ENCODE measurements at places on chromosomes 12 and 14.

GRCh38 chr12:22810036-22810435 lies 185.1 kb downstream of the ETNK1 start:
- DNase-seq, result no peak

- no peak for DNase-seq
Measured at GRCh38 chr14:100471441-100472093, 115.7 kb downstream of the BEGAIN start.

DNA sequence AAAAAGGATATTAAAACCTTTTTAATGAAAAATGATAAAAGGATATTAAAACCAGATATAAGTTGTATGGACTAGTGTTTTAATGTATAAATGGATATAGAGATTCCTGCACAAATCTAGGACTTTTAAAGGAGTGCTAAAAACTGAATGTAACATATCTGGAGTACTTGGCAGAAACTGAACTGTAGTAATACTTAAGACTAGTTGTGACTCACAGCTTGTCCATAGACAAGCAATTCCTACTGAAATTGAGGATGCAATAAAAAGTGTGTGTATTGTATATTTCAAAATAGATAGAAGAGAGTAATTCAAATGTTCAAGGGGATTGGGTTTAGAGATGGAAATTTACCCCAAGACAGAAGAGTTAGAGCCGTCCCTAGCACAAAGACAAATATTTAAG lies 59.6 kb downstream of the FBXO33 start:
- DNase-seq, result no peak

DNA sequence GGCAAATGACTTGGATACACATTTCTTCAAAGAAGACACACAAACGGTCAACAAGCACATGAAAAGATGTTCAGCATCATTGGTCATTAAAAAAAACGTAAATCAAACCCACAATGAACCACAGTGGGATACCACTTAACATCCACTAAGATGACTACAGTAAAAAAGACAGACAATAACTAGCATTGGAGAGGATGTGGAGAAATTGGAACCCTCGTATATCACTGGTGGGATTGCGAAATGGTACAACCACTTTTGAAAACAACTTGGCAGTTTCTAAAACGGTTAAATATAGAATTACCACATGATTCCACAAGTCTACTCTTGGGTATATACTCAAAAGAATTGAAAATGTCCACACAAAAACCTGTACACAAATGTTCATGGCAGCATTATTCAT lies 25.2 kb upstream of the PPFIBP1 start:
- no peak for DNase-seq

DNA sequence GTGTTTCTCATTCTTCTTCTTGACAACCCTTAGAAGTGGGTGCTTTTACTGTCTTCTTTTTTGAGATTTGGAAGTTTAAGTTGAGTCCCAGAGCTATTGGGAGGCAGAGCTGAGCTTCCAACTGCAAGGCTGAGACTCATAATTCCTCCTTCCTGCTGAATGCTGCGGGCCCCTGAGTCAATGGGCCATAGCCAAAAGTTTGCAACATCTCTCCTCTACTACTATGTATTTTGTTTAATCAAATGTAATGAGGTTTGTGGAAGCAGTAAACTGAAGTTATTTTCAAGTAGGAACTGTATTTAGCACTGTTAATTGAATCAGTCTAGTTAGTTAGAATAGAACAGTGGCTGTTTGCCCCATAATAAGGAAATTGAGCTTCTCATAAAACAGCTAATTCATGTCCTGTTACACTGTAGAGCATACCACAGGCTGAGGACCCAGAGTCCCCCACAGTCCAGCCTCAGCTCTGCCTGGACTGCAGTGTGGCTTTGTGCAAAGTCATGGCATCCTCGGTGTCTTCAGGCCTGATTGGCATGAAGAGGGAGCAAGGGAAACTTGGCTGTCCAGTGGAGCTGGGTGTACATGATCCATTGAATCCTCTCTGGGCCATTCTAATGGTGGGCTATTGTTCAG lies 631.7 kb downstream of the VRK1 start:
- DNase-seq, result no peak

DNA sequence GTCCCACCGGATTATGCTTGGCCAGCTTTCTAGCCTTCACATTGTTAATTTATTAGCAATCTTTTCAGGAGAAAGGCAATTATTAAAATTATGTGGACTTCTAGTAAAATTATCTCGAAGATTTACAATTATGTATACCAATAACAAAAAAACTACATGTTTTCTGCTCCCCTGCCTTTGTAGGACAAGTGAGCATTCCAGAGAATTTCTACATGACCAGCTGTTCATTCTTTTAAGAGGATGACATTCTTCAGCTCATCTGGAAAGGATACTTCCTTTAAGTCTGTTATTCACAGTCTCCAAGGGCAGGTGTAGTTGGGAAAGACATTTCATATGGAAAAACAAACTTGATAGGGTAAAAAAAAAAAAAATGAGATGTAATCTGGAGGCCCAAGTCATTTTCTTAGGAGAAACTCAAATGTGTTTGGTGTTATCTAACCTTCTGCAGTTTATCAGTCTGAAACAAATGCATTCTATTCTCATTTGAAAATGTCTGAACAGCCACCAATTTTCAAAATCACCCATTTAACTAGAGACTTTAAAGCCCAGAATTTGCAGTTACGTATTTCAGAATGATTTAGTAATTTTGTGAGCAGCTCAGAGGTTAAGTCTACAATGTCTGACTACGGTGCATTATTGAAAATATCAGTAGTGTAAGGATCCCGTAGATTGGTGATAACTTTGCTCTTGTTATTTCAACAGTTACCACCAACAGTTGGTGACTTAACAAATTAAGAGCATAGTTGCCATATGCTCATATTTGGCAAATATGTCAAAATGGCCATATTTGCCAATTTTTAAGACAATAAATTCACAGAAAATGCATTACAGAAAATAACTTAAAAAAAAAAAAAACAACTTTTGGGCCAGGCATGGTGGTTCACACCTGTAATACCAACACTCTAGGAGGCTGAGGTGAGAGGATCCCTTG lies 1.8 kb upstream of the PHLDA1 start:
- no peak for DNase-seq

DNA sequence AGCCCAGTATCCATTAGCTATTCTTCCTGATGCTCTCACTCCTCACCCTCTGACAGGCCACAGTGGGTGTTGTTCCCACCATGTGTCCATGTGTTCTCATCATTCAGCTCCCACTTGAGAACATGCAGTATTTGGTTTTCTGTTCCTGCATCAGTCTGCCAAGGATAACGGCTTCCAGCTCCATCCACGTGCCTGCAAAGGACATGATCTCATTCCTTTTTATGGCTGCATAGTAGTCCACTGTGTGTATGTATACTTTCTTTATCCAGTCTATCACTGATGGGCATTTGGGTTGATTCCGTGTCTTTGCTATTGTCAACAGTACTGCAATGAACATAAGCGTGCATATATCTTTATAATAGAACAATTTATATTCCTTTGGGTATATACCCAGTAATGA lies 8.9 kb downstream of the ATG2B start:
- no peak for DNase-seq

DNA sequence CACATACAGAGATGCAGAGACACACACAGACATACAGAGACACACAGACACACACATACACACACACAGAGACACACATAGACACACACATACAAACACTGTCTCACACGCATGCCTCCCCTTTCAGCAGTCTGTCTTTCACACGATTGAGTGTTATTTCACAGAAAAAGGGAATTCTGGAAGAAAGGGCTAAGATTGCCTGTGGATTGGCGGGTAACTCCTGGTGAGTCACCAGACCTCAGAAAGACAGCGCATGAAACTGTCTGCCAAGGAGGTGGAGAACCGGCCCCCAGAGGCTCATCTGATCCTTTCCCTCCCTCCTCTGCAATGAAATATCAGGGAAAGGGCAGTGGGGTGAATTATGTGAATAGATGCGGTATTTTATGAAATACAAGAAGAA lies 127.2 kb upstream of the GSC start:
- no peak for DNase-seq

- no peak for DNase-seq
Measured at GRCh38 chr12:108305991-108306501, 33.1 kb downstream of the CMKLR1 start.

DNA sequence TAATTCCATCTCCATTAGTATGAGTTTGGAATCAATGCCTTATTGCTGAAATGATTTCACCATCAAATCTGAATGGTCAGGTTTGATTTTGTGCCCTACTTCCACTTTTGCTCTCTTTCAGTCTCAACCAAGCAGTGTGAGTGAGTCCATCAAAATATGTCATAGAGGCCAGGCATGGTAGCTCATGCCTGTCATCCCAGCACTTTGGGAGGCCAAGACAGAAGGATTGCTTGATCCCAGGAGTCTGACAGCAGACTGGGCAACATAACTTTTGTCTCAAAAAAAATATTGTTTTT lies 22.0 kb upstream of the HSP90B1 start:
- no peak for DNase-seq

DNA sequence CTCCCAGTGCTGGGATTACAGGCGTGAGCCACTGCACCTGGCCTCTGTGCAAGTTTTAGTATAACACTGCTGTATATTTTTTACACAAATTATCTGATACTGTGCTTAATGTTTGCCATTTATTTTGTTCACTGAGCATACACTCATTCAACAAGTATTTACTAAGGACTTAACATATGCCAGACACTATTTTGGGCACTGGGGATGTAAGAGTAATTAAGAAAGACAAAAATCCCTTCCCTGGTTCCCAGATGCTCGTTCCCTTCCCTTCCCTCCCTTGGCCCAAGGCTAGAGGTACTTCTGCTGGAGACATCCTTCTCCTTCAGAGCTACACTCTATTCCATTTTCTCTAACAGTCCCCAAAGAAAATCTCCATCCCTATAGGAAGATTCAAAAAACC lies 12.5 kb downstream of the CIT start:
- DNase-seq, result no peak

Measured in activated CD4-positive, alpha-beta T cell treated with anti-CD3 and anti-CD28 coated beads, Interleukin-2, amount 10 ng/mL, durations not matched to agents 7 days and 5 days (primary cell).